ENCODE measurements at places on chromosomes 11 and 22.

DNA sequence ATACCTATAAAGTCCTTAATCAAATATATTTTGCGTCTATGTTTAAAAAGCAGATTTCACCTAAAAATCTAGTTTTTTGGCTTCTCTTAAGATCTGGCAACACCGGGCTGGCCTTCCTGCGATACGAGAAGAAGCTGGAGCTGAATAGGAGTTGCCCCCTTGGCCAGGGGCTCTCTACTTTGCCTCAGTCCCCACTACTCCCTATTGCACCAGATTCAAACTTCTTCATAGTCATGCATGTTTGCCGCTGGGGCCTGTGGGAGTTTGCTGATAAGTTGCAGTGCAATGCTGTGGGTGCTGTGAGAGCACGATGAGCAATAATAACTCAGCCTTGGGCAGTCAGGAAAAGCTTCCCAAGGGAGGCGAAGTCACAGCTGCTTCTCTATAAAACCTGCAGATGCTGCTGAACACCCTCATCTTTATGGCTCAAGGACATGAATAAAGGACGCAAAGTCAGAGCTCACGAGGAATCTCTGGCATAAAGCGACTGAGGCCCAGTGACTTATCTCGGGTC lies 15.2 kb upstream of the EIF3D start:
- DNase-seq = no peak

DNA sequence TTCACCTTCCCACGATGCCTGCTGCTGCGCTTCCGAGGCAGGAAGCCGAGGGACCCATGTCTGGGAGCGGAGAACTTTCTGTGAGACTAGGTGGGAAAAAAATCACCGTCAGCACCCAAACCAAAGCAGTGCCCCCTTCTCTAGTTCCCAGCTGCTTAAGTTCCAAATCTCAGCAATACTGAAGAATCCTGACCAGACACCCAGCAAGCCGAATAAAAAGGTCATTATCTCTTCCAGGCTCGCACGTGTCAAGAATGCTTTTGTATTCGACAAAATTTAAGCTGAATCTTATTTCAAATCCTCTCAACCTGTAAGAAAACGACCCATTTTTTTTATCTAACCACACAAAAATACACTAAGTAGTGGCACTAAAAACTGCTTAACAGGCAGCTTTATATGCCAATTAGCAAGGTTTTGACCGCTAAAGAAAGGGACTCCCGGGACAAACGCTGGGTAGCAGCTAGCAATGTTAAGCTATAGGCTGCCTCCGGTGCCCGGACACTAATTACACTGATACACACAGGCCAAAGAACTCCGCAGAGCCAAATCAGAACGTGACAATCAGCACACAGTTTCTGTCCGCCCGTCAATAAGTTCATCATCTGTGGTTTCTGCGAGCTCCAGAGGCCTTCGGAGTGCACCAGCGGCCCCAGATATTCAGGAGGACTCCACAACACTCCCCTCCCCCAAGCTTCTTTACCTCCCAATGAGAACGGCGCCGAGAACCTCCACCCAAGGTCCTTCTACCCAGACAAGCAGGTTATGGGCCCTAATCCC lies 728 bp downstream of the RPL3 start:
- DNase-seq = no peak

DNA sequence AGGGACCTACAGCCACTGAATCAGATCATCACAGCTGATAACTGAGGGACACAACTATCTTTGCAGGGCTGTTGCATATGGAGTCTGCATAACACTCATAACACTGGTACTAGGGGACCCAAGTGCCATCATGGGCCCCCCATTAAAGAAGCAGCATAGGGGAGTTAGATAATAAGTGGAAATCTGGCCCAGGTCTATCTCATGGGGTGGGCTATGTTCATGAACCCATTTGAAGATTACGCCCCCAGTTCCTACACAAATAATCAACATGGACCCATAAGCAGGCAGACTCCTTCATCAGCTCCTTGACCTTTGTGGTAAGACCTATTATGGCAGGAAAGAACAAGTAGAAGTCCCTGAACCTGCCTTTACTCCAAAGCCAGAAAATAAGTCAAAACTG lies 48.8 kb downstream of the ASCL2 start:
- no peak for DNase-seq

DNA sequence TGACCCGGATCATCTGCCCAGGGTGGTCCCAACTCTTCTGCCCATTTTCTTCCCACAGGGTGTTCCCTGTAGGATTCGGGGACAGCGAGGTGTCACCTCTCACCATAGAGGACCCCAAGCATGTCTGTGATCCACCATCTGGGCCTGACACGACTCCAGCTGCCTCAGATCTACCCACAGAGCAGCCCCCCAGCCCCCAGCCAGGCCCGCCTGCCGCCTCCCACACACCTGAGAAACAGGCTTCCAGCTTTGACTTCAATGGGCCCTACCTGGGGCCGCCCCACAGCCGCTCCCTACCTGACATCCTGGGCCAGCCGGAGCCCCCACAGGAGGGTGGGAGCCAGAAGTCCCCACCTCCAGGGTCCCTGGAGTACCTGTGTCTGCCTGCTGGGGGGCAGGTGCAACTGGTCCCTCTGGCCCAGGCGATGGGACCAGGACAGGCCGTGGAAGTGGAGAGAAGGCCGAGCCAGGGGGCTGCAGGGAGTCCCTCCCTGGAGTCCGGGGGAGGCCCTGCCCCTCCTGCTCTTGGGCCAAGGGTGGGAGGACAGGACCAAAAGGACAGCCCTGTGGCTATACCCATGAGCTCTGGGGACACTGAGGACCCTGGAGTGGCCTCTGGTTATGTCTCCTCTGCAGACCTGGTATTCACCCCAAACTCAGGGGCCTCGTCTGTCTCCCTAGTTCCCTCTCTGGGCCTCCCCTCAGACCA lies 24.0 kb downstream of the CSF2RB start:
- no peak for DNase-seq

DNA sequence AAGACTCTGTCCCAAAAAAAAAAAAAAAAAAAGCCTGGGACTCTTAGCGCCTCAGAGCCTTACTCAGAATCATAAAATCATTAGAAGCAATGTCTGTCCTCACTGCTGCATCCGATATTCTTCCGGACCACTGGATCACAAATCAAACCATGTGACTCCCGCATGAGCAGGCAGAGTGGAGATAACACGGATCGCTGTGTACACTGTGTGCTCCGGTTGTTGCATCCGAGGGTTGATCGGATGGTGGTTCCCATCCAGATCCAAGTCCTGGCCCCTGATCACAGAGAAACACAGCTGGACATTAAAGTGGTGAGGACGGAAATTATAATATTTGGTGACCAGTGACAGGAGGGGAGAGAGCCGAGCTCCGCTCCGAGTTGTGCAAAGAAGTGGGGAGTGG lies 9.7 kb upstream of the TXNRD2 start:
- DNase-seq = no peak

DNA sequence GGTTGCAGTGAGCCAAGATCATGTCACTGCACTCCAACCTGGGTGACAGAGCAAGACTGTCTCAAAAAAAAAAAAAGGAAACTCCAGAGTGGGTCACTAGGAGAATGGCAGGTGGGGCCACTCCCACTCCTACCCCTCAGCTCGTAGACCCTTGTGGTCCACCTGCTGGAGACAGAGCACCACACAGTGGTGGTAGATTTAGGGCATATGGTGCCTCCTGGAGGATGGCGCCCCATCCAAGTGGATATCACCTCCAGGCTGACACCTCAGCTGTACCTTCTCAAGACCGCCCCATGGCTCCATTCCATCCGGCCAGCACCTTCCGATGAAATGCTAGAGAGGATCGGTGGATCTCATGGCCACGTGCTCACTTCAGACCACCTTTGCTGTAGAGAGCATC lies 6.2 kb downstream of the CYTH4 start:
- DNase-seq = no peak

- no peak for DNase-seq
These were observed 50.1 kb downstream of the DDX6 start for GRCh38 chr11:118740892-118741291.

DNA sequence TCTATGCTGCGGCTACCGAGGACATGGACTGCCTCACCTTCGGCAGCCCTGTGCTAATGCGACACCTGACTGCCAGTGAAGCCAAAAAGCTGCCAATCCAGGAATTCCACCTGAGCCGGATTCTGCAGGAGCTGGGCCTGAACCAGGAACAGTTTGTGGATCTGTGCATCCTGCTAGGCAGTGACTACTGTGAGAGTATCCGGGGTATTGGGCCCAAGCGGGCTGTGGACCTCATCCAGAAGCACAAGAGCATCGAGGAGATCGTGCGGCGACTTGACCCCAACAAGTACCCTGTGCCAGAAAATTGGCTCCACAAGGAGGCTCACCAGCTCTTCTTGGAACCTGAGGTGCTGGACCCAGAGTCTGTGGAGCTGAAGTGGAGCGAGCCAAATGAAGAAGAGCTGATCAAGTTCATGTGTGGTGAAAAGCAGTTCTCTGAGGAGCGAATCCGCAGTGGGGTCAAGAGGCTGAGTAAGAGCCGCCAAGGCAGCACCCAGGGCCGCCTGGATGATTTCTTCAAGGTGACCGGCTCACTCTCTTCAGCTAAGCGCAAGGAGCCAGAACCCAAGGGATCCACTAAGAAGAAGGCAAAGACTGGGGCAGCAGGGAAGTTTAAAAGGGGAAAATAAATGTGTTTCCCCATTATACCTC lies 3.3 kb downstream of the FEN1 start:
- no peak for DNase-seq

DNA sequence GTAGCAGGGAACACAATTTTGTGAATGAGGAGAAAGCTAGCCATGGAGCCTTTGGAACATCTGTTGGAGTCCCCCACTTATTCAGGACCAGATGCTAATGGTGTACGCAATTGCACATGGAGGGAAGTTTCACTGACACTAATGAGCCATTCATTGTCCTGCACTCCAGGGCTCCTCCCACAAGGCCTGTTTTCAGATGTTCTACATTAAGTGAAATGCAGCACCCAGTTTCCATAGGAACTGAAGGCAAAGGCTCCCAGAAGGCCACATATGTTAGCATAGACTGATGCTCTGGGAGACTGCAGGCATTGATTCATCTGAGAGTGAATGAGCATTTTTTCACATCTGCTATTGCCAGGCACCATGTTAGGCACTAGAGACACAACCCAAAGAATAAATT lies 399.5 kb downstream of the ETS1 start:
- peak; percentile 87 for DNase-seq

DNA sequence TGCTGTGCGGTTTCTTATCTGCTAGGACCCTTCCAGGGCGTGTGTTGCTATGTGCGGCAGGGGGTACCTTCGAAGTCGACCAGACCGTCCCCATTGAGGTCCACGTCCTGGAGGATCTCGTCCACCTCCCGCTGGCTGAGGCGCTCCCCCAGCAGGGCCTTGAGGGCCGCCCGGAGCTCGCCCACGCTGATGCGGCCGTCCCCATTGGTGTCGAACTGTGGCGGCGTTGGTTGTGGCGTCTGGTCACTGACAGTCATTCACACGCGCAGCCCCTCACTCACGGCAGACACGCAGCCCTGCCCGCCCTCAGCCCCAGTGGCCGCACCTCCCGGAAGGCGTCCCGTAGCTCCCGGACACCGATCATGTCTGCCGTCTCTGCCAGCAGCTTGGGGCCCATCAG lies 3.5 kb downstream of the CABP2 start:
- no peak for DNase-seq

DNA sequence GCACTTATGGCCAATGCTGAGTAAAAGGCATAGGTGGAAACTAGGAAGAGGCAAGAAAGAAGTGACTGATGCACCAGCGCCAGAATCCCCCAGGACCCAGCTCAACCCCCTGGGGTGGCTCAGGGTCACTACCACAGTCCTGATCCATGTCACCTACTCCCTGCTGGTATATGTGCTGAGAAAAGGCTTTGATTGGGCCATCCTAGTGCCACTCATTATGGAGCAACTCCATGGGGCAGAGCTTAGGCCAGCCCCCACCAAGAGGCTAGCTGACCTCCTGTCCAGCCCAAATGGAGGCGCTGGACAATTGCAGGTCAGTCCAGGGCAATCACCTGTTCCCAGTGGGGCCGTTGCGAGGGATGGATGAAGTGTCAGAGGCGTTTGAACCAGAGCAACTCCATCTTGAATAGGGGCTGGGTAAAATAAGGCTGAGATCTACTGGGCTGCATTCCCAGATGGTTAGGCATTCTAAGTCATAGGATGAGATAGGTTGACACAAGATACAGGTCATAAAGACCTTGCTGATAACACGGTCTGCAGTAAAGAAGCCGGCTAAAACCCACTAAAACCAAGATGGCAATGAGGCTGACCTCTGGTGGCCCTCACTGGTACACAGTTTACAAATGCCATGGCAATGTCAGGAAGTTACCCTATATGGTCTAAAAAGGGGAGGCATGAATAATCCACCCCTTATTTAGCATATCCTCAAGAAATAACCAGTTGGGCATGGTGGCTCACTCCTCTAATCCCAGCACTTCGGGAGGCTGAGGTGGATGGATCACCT lies 20.6 kb upstream of the DAGLA start:
- no peak for DNase-seq

GRCh38 chr11:3947061-3947460 lies 91.6 kb downstream of the STIM1 start:
- DNase-seq = no peak

- no peak for DNase-seq
These were observed 11.0 kb downstream of the TNKS1BP1 start for GRCh38 chr11:57313788-57314135.

GRCh38 chr11:32341620-32342613 lies 93.4 kb downstream of the WT1 start:
- DNase-seq = no peak

DNA sequence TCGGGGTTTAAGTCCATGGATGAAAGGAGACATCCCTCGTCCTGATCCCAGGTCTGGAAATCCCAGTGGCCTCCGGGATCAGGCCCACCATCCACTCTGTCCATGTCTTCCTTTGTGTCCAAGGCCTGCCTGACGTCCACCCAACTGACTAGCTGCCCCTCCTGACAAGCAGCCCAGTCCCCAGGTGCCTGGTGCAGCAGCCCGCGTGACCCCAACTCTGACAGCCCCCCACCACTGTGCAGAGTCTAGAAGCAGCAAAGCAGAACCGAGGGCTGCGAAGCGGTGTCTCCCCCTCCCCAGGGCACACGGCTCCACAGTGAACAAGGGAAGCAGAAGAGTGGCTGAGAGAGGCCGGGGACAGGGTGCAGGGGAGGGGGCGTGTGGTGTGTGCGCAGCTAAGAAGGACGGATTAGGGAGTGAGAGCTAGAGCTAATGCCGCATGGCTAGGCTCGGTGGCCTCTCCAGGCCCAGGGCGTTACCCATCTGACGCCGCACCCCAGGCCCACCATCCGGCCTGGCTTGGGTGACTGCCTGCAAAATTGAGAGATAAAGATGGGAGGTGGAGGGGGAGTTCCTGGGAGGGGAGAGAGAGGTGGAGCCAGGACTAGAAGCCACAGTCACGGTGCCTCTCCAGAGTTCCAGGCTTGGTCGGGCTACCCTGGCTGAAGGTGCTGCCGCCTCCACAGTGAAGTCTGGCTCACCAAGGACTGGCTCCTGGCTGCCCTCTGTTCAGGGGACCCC lies 16.6 kb upstream of the BAIAP2L2 start:
- DNase-seq = no peak
